Airway epithelial cell (primary cell): ENCODE measurements at places on chromosomes 2 and 18. TPM values are rescaled to one million over a fixed set of nuclear protein-coding genes. Genes with fewer than 3 reads are reported as not detected.

The BOK gene
- 48.3 and 54.0 TPM in 2 replicates for total RNA-seq

The CACNB4 gene
- 0.21 and 0.33 TPM in 2 replicates for total RNA-seq

The NCKAP5 gene
- total RNA-seq, result 1.1 and 1.8 TPM in 2 replicates

The LRRTM4 gene
- total RNA-seq, result not detected in 2 replicates
